ENCODE measurements at places on chromosomes 16 and 17.

DNA sequence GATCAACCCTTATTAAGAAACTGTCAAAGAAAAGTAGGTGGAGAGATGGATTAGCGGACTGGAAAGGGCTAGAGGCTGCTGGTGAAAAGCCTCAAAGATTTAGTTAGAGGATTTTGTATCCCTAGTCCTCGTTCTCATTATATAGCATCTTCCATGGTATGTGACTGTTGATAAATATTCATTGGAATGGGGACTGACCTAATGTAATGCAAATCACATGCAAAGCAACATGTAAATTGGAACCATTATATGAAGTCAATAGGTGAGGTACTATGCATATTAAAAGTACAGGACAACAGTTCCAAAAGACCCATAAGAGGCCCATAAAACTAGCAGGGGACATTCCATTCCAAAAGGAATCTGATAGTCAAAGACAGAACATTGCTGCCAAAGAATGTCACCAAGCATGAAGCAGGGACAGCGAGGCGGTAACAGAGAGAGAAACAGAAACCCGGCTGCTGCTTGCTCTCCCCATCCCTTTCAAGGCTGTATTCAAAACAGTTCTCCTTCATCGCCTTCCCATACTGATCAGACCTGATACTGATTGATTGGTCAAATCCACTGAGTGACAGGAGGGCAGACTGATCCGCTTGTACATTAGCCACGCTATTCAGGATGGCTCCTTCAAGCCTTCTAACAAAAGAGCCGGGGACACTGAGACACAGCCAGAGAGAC, 44.5 kb downstream of the SOX9 start:
- no peak for DNase-seq

- no peak for DNase-seq
Measured at GRCh38 chr17:55423535-55423934, 1.9 kb upstream of the MMD start.

DNA sequence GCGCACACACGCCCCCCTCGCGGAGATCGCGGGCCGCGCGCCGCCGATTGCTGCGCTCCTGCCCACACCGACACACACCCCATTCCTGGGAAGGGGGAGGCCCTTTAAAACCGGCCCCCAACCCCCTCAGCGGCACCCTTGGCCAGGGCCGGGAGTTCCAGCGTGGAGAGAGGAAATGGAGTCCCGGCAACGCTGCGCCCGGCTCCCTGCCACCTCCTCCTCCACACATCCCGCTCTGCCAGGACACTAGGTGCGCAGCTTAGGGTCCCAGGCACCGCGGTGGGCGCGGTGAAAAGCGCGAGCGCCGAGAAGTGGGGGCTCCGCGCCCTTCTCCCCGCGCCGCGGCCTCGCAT, 397 bp downstream of the CDC42EP4 start:
- DNase-seq, result no peak

DNA sequence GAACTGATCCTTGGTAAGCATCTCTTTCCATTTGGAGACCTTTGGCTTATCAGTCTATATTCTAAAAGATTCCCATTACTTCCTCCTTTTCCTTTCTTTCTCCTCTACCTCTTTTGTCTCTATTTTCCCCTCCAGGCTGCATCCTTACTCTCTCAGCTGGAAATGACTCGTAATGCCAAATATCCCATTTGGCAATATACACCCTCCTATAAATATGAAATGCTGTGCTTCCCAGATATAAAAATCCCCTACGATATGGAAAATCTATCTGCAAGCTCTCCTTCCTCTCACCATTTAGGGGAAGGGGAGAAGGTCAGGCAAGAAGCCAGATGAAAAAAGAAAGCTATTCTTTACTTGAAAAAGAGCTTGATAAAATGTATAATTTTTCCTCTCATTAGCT, 39.9 kb downstream of the XPO6 start:
- no peak for DNase-seq

- DNase-seq, result no peak
Measured at GRCh38 chr16:12245088-12245920, 268.8 kb downstream of the SNX29 start.

DNA sequence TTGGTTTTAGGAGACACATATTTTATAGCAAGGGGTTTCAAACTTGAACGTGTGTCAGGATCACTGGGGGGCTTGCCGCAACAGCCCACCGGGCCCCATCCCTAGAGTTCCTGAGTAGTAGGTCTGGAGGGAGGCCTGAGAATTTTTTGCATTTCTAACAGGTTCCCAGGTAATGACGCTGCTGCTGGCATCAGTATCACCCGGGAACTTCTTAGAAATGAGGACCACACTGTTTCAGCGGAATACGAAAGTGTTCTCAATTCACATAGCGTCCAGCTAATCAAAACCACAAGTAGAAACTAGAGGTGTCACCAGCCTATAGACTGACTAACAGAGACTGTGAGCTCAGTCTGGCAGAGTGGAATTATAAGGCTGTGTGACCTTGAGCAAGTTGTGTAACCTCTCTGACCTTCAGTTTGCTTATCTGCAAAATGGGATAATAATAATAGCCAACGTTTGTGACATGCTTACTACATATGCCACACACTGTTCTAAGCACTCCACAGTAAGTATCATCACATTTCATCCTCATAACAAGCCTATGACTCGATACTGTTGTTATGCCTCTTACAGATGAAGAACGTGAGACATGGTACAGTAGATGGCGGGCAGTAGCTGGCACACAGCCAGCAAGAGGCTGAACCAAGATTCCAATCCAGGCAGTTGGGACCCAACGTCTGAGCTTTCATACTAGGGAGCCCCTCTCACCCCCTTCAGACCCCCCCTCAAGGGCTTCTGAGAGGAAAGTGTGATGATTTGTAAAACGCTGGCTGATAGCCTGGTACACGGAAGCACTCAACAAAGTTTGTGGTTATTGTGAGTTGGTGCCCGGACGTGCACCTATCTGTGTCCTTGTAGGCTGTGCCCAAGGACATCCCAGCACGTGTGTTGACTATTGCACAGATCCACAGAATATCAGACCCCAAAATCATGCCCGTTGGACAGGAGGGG, 4.6 kb upstream of the ICAM2 start:
- peak; percentile 17 for DNase-seq

GRCh38 chr17:14332331-14332730, 31.4 kb downstream of the HS3ST3B1 start:
- DNase-seq, result no peak

- DNase-seq, result no peak
Measured at GRCh38 chr16:89957216-89957785, 8.7 kb downstream of the DEF8 start.

DNA sequence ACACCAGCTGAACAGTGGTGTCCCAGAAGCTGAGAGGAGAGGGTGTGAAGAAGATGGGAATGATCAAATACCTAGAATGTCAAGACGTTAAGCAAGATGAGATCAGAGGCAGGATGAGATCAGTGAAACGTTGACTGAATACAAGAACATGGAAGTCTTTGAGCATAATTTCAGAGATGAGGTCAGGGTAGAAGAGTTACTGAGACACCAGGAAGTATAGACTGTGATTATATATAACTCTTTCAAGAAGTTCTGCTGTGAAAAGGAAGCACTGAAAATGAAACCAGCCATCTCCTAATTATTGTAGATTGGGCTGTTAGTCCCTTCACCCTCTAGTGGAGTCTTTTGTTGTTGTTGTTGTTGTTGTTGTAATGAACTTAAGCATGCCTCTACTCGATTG, 9.1 kb downstream of the SHCBP1 start:
- DNase-seq, result no peak

DNA sequence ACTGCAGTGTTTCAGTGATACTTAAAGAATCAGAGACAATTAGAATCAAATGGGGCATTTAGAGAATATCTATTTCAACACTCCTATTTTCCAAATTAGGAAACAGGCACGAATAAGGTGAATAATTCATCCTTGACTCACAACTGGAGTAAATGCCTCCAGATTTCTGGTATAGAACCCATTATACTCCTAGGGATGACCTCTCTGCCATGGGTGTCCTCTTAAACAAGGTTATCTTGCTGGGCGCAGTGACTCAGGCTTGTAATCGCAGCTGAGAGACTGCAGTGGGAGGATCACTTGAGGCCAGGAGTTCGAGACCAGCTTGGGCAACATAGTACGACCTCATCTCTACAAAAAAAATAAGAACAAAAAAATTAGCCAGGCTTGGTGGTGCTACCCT, 139.8 kb upstream of the ELAC2 start:
- DNase-seq, result no peak

DNA sequence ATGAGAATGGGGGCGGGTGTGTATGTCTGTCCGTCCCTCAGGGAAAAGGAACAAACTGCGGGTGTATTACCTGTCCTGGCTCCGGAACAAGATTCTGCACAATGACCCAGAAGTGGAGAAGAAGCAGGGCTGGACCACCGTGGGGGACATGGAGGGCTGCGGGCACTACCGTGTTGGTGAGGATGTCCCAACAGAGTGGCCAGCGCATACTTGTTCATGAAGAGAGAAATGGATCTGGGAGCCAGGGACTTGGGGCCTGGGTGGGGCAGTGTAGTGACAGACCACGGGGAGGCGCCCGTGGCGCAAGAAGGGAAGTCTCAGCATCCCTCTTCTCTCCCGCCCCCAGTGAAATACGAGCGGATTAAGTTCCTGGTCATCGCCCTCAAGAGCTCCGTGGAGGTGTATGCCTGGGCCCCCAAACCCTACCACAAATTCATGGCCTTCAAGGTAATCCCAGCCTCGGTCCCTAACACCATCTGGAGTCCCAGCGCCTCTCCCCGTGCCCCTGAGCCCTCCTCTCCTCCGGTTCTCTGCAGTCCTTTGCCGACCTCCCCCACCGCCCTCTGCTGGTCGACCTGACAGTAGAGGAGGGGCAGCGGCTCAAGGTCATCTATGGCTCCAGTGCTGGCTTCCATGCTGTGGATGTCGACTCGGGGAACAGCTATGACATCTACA, 3.5 kb upstream of the C17orf107 start:
- no peak for DNase-seq

DNA sequence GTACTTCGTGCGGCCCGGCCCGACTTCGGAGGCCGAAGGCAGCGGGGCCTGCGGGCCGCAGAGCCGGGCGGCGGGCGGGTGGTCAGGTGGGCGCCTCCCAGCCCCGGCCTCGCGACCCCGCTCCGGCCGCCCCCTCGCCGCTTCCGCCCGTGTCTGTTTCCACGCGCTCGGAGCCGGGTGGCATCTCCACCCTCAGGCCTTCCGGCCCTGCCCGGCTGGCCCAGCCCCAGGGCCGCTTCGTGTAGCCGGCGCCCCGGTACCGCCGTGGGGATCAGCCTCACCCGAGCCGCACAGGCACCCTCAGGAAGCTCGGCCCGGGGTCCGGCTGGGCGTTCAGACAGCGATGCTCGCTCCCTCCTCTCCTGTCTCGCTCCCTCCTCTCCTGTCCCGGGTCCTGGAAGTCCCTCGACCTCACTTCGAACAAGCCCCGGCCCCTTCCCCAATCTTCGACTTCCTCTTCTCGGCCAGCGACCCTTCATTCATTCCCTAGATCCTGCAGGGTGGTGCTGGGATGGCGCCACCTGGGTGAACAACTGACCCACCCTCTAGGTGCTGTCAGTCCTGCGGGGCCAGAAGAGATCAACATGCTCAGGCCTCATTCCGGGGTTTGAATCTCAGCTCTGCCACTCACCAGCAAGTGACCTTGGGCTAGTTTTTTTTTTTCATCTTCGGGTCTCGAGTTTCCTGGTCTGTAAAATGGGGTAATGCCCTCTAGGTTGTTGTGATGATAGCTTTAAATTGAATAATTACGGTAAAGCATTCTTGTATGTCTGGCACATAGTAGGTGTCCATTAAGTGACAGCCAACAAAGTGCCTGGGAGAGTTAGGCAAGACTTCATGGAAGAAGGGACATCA, 610 bp downstream of the VPS4A start:
- no peak for DNase-seq

GRCh38 chr17:74962622-74963394, 9.8 kb downstream of the HID1 start:
- DNase-seq, result no peak

GRCh38 chr17:38750312-38751121, 2.0 kb upstream of the PSMB3 start:
- no peak for DNase-seq

- DNase-seq, result no peak
Measured at GRCh38 chr17:15409721-15410250, 57.6 kb downstream of the CDRT4 start.

DNA sequence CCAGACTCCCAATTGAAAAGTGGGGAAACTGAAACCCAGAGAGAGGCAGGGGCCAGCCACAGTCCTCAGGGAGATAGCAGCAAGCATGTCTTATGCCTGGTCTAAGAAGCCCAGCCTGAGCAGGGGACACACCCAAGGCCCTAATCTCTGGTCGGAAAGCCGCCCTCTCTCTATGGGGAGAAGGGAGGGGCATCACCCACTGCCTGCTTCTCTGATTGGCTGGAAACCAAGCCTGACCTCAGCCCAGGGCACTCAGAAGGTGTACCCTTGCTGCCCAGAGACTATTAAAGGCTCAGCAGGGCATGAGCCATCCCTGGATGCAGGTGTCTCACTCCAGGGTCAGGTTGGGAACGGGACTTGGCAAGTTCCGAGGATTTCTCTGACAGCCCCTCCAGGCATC, 5.7 kb upstream of the KRT13 start:
- no peak for DNase-seq

- DNase-seq, result no peak
Measured at GRCh38 chr16:77745972-77746371, 23.7 kb downstream of the NUDT7 start.

DNA sequence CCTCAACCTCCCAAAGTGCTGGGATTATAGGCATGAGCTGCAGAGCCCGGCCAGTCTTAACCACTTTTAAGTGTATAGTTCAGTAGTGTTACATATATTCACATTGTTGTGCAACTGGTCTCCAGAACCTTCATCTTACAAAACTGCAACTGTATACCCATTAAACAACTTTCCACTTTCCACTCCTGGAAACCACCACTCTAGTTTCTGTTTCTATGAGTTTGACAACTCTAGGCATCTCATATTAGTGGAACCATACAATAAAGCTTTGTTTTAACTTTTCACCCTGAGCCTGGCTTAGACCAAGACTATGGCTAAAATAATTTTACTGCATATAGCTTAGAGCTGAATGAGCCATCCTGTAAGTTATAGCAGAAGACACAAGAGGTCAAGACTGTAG, 108.0 kb upstream of the GOT2 start:
- DNase-seq, result no peak

GRCh38 chr17:76327696-76328095, 19.6 kb upstream of the QRICH2 start:
- no peak for DNase-seq

Measured in stimulated activated CD8-positive, alpha-beta memory T cell treated with anti-CD3 and anti-CD28 coated beads, Interleukin-12 subunit alpha, Interleukin-12 subunit beta, amount 100 ng/mL, for 4 hours (primary cell).